ENCODE measurements at places on chromosomes 13 and 19.
A peak's percentile ranks its signal among the peaks of the same experiment; 100 is the strongest.

GRCh38 chr13:79867254-79867653, 386.3 kb downstream of the NDFIP2 start:
- no peak overlapping the region for H3K27ac ChIP-seq
- no peaks in the 10 kb centered on the region for H3K27me3 ChIP-seq
- no peaks in the 10 kb centered on the region for H3K4me1 ChIP-seq
- H3K4me3 ChIP-seq = no peak overlapping the region

DNA sequence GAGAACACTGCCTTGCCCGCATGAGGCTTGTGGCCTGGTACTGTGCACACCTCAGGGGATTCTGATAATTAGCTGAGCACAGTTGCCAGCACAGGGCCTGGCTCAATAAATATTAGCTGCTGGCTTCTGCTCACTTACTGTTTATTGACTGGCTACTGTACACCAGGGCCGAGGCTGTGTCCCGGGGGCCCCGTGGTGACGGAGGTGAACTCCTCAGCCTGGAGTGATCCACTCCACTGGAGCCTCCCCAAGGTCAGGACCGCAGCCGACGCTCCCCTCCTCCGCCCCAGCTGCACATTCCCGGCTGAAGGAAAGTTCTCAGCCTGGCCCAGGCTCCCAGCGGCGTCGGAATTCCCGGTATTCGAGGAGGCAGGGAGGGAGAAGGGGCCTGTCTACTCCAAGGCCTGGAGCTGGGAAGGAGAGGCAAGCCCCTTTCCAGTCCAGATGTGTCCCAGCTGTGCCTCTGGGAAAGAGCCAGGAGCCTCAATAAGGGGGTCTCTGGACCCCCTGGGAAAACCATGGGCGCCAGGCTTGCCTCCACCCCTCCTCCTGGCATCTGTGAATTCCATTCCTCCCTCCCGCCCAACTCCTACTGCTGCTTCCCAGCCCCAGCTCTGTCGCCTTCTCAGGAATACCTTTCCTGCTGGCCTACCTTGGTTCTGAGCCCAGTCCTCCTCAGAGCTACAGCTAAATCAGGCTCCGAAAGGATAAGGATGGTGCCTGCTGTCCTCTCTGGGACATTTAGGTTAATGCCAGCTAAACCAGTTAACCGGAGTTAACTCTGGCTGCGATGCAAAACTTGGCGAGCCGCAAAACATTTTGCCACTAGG, 7.3 kb downstream of the RPS16 start:
- no peak overlapping the region for H3K4me3 ChIP-seq
- no peaks in the 10 kb centered on the region for H3K27me3 ChIP-seq
- peaks cover 21% of the 10 kb centered on the region for H3K4me1 ChIP-seq
- peaks cover 37% of the 10 kb centered on the region for H3K36me3 ChIP-seq
- H3K27ac ChIP-seq = no peak overlapping the region

- DNase-seq = no peak
- no peaks in the 10 kb centered on the region for H3K27me3 ChIP-seq
- H3K27ac ChIP-seq = peak overlapping the region; percentile 100
Measured at GRCh38 chr19:58573658-58574164, 576 bp upstream of the MZF1 start.

GRCh38 chr19:31600731-31601295, 251.6 kb upstream of the TSHZ3 start:
- H3K4me1 ChIP-seq = no peaks in the 10 kb centered on the region
- no peaks in the 10 kb centered on the region for H3K27me3 ChIP-seq
- H3K36me3 ChIP-seq = no peaks in the 10 kb centered on the region
- H3K27ac ChIP-seq = no peak overlapping the region

- no peaks in the 10 kb centered on the region for H3K27me3 ChIP-seq
- no peak for DNase-seq
- H3K36me3 ChIP-seq = peaks cover 75% of the 10 kb centered on the region
- H3K27ac ChIP-seq = no peak overlapping the region
Measured at GRCh38 chr19:40266119-40266518, 19.0 kb downstream of the AKT2 start.

DNA sequence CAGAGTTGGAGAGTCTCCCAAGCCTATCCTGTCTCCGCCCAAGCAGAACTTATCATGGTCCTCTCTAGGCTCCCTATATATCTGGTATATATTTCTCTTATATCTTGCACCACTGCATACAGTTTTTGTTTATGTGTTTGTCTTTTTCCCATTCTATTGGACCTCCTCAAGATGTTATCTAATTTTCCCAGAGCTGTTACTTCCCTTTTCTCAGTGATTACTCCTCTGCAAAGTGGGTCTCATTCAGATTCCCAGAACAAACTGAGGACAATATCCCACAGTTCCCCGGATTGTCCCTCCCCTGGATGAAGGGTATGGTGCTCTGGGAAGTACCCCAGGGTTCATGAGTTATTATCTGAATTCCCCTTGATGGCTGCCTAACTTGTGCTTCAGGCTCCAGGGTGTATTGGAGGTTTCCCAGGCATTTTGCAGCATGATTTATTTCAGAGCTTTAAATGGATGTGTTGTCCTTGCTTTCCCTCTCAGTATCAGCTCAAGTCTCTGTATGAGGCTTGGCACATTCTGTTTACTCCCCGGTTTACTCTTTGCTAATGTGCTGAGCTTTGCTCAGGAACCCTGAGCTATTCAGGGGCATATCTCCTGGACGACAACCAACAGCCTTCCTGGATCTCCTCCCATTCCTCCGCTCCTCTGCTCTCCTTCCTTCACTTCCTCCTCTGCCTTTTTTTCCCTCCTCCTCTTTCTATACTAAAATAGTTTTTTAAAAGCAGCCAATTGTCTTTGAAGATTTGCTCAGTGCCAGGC, 329.3 kb downstream of the SPRY2 start:
- no peaks in the 10 kb centered on the region for H3K36me3 ChIP-seq
- H3K27ac ChIP-seq = no peak overlapping the region
- H3K4me1 ChIP-seq = peaks cover 3% of the 10 kb centered on the region
- no peaks in the 10 kb centered on the region for H3K27me3 ChIP-seq
- DNase-seq = no peak
- no peak overlapping the region for H3K4me3 ChIP-seq

DNA sequence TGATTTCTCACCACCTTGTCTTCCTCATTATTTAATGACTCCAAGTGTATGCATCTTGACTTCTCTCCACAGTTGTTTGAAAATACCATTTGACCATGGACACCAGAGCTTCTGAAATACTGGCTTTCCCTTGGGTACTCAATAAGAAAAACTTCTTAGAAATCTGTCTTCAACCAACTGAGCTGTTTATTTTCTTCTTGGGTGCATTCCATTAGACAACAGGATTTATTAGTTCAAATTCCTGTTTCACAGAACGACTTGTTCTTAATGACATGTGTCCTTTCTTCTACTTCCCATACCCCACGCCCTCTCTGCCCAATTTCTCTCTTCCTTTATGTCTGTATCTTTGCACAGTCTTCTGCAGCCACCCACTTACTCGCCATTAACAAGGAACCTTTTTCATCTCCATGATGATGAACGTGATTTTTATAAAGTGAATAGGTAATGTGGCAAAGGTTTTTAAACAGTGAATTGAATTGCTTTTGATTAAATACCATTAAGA, 11.3 kb upstream of the ITM2B start:
- H3K36me3 ChIP-seq = no peaks in the 10 kb centered on the region
- no peak overlapping the region for H3K27ac ChIP-seq
- no peaks in the 10 kb centered on the region for H3K27me3 ChIP-seq
- H3K4me3 ChIP-seq = peak overlapping the region; percentile 72

DNA sequence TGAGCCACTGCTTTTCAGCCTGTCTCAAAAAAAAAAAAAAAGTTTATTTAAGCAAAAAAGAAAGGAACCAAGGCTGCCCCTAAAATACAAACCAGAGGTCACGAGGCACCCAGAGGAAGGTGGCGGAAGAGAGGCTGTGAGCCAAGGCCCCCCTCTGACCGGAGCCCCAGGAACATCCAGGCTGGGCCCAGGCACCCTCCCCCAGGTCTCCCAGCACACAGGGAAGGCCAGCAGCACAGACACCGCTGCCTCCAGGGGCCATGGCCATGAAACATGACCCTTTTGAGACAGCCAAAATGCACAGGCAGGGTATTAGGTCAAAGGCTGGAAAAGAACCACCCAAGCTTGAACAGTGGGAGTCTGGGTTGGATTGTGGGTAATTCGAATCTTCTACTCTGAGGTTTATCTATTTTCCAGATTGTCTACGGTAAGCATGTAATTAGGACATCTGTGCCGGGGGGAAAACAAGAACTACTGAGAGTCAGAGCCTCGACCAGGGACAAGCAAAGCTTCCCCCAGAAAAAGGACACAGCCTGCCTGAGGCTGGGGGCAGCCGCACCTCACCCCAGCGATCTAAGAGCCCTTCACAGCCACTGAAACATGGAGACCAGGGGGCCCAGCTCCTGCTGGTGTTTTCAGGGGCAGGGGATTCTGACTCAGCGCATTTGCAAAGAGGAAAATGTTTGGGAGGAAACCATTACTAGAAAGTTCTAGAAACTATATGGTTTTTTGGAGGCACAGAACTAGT, 8.4 kb downstream of the PEX11G start:
- no peaks in the 10 kb centered on the region for H3K27me3 ChIP-seq
- H3K27ac ChIP-seq = no peak overlapping the region
- H3K36me3 ChIP-seq = no peaks in the 10 kb centered on the region
- peaks cover 8% of the 10 kb centered on the region for H3K4me1 ChIP-seq
- DNase-seq = no peak

- peak; percentile 86 for DNase-seq
- peaks cover 23% of the 10 kb centered on the region for H3K4me1 ChIP-seq
- H3K27me3 ChIP-seq = no peaks in the 10 kb centered on the region
- H3K36me3 ChIP-seq = peaks cover 38% of the 10 kb centered on the region
Measured at GRCh38 chr19:52535771-52536447, 8.4 kb downstream of the ZNF808 start.

DNA sequence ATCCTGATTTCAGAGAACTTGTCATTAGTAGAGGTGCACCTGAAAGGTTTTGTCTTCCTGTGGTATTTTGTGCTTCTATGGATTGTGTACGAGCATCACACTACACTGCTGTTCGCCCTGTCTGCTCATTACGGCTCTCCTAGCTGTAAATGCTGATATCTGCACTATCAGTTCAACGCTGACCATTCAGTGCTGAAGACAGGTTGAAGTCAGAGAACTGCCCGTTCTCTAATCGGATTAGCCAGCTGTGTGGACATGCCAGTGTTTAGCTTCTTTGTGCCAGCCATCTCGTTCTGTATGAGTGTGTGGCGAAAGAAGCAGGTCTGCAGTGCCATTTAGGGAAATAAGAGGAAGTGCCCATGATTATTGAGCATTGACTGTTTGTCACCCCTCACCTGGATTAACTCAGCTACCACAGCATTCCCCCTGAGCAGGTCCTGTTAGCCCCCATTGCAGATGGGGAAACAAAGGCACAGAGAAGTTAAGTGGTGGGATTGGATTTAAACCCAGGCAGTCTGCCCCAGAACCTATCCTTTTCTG, 21.6 kb upstream of the C1QTNF9 start:
- no peak for DNase-seq
- no peaks in the 10 kb centered on the region for H3K4me1 ChIP-seq
- H3K27me3 ChIP-seq = no peaks in the 10 kb centered on the region
- peaks cover 61% of the 10 kb centered on the region for H3K36me3 ChIP-seq
- H3K4me3 ChIP-seq = no peak overlapping the region
- H3K27ac ChIP-seq = no peak overlapping the region

DNA sequence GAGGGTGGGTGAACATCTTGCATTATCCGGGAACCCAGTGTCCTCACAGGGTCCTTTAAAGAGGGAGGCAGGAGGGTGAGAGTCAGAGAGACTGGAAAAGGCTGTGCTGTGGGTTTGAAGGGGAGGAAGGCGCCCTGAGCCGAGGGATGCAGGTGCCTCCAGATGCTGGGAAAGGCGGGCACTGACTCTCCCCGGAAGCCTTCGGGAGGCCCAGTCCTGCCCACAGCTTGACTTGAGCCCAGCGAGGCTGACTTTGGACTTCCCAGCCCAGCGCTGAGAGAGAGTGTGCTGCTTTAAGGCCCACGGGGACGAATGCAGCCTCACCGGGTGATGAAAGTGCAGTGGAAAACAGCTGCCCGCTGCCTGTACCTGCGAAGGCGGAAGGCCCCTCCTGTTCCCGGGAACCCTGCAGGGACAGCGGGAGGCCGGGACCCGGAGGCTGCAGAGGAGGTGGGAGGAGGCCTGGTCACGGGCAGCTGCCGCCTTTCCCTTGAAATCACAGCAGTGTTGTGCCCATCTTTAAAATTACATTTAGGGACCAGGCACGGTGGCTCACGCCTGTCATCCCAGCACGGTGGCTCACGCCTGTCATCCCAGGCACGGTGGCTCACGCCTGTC, 16.1 kb downstream of the REXO1 start:
- H3K4me1 ChIP-seq = peaks cover 7% of the 10 kb centered on the region
- H3K27ac ChIP-seq = no peak overlapping the region
- H3K27me3 ChIP-seq = no peaks in the 10 kb centered on the region
- H3K4me3 ChIP-seq = no peak overlapping the region
- no peak for DNase-seq

DNA sequence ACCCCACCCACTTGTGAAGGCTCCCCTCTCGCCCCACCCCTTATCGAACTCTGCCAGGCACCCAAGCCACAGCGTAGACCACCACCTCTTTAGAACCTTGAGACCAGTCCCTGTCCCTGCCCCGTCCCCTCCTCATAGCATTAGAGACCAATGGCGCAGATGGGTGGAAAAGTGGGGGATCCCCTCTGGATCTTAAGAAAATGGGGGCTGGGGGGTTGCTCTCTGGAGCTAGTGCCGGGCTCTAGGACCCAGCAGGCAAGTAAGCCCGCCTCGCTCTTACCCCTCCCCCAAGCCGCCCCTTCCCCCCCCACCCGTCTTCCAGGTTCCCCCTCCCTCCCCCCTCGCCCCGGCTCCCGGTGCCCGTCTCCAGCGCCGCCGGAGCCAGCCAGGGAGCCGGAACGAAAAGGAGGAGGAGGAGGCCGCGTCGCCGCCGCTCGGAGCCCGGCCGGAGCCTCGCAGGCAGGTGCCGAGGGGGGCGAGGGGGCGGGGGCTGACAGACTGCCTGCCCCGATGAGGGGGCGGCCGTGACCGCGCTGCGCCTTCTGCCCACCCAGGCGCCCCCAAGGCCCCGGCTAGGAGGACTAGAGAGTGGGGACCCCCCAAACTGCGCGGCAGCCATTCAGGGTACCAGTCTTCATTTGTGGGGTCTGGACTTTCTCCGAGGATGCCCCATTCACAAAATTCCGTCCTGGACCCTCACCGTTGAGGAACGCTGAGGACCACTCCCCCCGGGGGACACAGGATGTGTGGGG, at the start of gene SPRED3:
TSS of gene SPRED3 (plus strand) at position 349 of the 752 bp plus-strand sequence. CDS start 1,606 bp downstream, outside the sequence.
- peak within 1 kb of the TSS; percentile 87 for H3K4me3 ChIP-seq
- no peak for DNase-seq
- peaks cover 25% of the 10 kb centered on the region for H3K4me1 ChIP-seq
- peak within 1 kb of the TSS; percentile 42 for H3K27ac ChIP-seq

- H3K4me3 ChIP-seq = no peak overlapping the region
- H3K27ac ChIP-seq = peak overlapping the region; percentile 6
- no peak for DNase-seq
- H3K4me1 ChIP-seq = peaks cover 83% of the 10 kb centered on the region
- H3K36me3 ChIP-seq = peaks cover 36% of the 10 kb centered on the region
Measured at GRCh38 chr13:98547455-98547854, 29.5 kb downstream of the STK24 start.

DNA sequence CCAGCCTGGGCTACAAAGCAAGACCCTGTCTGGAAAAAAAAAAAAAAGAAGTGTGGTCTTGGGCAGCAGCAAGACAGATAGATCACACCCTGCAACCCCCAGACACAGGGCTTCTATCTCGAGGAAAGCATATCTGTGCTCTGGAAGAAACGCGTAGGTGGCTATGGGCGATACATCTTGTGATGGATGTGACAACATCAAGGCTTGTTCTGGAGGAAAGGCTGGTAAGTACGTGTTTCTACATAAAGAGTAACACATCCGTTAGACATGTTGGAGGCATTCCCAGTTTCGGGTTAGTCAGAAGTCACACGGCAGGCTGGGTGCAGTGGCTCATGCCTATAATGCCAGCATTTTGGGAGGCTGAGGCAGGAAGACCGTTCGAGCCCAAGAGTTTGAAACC, 6.6 kb upstream of the DHDH start:
- H3K27ac ChIP-seq = no peak overlapping the region
- H3K4me3 ChIP-seq = no peak overlapping the region
- DNase-seq = no peak
- no peaks in the 10 kb centered on the region for H3K27me3 ChIP-seq

Data from activated B cell treated with CpG ODN at 0.5 μM for 24 hours (primary cell).